ENCODE measurements at places on chromosomes 13 and 19. TPM values are rescaled to one million over a fixed set of nuclear protein-coding genes. Genes with fewer than 3 reads are reported as not detected.

DNA sequence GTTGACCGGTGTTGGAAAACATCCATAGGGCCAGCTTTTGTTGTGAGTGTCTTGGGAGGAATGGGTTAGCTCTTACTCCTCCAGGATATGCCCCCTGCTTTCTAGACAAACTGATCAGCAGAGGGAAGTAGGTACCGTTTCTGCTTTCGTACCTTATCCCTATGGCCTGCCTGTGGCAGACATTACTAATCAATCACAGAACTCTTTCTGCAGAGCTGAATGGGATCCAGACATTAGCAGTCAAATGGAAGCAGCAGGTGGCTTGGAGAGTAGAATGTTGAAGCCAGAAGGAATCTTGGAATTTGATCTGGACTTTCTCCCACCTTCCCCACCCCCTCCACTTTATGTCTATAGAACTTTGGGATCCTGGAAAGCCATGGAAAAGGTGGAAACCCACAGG, 17.1 kb downstream of the NWD1 start:
- DNase-seq: no peak

DNA sequence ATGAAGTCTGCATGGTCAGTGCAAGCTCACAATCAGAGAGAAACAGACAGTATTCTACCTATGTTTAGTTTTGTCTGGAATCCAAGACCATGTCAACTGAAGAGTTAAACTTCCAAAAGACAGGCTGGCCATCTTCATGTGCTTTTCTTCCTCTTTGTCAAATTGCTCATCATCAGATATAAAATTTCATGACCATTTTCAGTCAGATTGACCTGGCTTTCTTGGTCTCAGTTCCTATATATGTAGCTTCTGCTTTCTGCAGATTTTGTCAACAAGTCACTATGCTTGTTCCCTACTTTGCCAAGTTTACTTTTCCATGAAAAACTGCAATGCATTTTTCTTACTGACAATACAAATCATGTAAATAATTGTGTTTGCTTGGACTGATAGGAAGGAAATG, 13.9 kb downstream of the SLC46A3 start:
- no peak for DNase-seq

DNA sequence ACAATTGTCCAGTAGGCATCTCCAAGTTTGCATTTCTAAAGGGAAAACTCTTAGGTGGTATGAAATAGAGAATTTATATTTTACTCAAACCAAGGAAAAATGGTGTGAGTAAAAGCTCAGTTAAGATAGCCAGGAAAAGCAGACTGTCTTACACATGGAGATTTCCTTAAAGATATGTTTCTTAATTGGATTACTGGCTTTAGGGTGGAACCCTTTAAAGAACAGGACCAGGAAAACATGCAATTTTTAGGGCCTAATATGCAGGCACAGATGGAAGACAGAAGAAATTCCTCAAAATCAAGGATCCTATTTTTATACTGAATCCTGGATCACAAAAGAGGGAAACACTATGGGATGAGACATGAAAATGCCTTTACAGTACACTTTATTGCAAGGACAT, 100.3 kb upstream of the PCDH17 start:
- DNase-seq: no peak

GRCh38 chr19:6279620-6279930, 200 bp downstream of the MLLT1 start:
- no peak for DNase-seq

- DNase-seq: no peak
Measured at GRCh38 chr19:14943601-14944000, 2.3 kb downstream of the OR7C2 start.

DNA sequence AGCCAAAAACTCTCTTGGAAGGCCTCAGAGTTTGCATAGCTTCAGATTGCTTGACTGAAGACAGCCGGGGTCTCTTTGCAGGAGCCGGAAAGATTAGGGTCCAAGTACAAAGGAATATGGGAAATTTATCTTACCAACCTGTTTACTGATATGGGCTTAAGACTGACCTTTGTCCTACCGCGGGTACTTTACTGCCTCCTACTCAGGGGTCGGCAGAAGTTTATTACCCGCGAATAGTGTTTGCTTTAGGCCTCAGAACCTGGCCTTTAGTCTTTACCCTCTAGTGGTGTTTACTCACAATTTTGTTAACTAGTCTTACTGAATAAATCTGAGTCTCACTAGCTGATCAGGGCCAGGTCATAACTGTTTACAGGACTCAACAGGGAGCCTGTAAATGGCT, 765.4 kb upstream of the SPRY2 start:
- DNase-seq: no peak

DNA sequence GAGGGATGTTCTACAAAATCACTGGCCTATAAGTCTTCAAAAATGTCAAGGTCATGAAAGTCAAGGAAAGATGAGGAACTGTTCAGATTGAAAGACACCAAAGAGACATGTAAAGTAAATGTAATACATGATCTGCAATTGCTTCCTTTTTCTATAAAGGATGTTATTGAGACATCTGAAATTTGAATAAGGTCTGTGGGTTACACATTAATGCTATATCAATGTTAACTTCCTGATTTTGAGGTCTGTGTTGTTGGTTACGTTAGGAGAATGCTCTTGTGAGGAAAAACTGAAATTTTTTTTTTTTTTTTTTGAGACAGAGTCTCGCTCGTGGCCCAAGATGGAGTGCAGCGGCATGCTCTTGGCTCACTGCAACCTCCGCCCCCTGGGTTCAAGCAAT, 197.4 kb downstream of the RGCC start:
- DNase-seq: no peak

DNA sequence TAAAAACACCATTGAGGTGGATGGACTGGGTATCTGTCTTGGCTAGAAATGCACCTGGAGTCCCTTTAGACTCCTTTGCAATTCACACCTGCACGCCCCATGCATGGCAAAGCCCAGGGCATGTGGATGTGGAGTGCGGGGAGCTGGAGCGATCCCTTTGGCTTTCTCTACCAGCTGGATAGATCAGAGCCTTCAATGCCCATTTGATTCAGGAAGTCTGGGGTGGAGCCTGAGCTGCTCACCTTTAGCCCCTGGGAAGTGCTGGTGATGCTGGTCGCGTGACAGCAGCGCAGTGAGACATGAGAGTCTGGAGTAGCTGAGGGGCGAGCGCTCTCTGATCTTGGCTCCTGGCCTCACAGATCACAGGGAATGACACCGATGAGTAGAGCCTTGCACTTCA, 4.8 kb upstream of the ZNF536 start:
- no peak for DNase-seq

GRCh38 chr13:54357284-54357933, 1328.8 kb downstream of the OLFM4 start:
- DNase-seq: no peak

- DNase-seq: no peak
Measured at GRCh38 chr13:40432018-40432978, 234.1 kb downstream of the FOXO1 start.

DNA sequence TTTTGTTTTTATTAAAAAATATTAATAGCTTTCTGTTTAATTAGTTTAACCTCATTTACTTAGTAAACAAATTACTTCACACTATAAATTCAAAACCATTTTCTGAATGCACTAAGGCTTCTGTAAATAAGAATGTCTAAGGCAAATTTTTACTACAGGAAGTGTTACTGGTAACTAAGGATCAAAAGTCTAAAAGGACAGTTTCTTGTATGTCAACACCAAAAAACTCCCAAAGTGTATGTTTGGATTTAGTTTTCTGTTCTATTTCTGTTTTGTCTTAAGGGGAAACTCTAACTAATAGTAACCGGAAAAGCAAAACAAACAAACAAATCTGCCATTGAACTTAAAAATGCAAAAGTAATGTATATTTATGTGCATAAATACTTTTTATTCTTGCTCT, 24.7 kb downstream of the PRR20E start:
- no peak for DNase-seq

DNA sequence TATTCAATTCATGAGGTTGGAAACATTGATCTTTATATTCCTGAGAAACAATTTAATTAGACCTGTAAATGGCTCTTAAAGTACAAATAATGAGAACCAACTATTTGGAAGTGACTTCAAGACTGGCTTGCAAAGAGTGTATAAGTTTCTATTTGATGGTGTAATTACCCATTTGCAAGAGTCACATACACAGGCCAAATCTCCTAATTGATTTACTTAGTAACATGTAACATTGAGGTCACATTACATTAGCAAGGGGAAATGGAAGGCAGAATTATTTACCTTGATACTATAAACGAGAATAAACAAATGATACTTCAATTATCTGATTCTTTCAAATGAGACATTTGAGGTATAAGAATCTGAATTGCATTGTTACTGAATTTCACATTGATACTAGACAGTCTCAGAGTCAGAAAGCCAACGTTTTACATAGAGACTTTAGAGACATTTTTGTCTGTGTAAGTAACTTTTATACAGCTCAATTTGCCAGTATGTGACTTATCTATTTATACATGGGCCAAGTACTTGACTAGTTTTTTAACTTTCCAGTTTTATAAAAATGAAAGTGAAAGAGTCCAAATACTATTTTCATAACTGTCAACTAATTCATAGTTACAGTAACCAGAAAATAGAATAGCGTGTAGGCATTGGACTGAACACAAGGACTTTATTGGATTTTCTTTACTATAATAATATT, 95.6 kb upstream of the RFC3 start:
- DNase-seq: no peak

- no peak for DNase-seq
Measured at GRCh38 chr19:35436477-35437405, 11.3 kb upstream of the FFAR2 start.

GRCh38 chr19:4059891-4060620, 6.6 kb downstream of the ZBTB7A start:
- no peak for DNase-seq

DNA sequence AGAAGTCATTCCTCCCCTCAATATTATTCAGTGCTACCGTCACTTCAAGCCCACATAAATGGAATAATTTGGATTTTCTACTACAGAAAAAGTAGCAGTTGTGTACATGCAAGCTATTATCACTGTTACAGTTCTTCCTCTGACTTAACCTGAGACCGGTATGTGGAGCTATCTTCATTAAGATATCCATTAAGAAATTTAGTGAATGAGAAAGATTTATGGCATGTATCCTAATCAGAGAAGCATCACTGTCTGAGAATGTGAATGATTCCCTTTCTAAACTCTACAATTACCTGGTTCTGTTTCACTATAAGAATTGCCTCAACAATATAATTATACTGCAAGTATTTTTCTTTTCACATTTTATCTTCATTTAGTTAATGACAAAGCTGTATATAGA, 278.7 kb downstream of the KLF5 start:
- no peak for DNase-seq

- no peak for DNase-seq
Measured at GRCh38 chr13:21133077-21133476, 43.3 kb downstream of the SKA3 start.

- DNase-seq: no peak
Measured at GRCh38 chr13:50841786-50842185, 1.7 kb downstream of the DLEU7 start.

- DNase-seq: no peak
Measured at GRCh38 chr13:75321084-75321483, 160.9 kb downstream of the TBC1D4 start.

- no peak for DNase-seq
Measured at GRCh38 chr13:42064259-42064658, 15.8 kb downstream of the DGKH start.

DNA sequence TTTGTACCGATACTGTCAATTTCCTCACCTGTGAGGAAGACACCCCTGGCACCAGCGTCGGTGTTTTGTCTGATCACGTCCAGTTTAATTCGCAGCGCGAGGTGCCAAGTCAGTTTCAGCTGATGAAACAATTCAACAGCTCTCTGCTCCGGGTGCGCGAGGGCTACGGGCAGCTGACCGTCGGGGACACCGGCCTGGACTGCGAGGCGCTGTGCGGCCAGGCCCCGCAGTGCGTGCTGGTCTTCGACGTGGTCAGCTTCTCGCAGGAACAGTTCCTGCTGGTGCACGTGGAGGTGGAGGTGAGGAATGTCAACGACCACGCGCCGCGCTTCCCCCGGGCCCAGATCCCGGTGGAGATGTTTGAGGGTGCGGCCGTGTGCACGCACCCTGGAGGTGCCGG, 171.5 kb downstream of the OLFM4 start:
- DNase-seq: no peak

DNA sequence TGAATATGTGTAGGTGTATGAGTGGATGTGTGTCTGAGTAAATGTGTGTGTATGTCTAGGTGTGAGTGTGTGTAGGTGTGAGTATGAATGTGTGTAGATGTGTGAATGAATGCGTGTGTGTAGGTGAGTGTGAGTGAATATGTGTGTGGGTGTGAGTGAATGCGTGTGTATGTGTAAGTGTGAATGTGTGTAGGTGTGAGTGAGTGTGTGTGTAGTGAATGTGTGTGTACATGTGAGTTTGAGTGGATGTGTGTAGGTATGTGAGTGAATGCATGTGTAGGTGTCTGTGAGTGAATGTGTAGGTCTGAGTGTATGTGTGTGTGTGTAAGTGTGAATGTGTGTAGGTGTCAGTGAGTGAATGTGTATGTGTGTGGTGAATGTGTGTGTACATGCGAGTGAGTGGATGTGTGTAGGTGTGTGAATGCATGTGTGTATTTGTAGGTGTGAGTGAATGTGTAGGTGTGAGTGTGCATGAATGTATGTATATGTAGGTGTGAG, 201.0 kb upstream of the ZNF536 start:
- no peak for DNase-seq

Gene KLK2
- total RNA-seq: not detected

Gene PSG1
- not detected for total RNA-seq

Gene IZUMO2
- total RNA-seq: not detected

Gene ANGPTL8
- not detected for total RNA-seq

Gene ZNF564
- total RNA-seq: 9.1 TPM

Data from pulmonary artery endothelial cell (primary cell).